ENCODE measurements at places on chromosomes 16 and 17.
A peak's percentile ranks its signal among the peaks of the same experiment; 100 is the strongest.

DNA sequence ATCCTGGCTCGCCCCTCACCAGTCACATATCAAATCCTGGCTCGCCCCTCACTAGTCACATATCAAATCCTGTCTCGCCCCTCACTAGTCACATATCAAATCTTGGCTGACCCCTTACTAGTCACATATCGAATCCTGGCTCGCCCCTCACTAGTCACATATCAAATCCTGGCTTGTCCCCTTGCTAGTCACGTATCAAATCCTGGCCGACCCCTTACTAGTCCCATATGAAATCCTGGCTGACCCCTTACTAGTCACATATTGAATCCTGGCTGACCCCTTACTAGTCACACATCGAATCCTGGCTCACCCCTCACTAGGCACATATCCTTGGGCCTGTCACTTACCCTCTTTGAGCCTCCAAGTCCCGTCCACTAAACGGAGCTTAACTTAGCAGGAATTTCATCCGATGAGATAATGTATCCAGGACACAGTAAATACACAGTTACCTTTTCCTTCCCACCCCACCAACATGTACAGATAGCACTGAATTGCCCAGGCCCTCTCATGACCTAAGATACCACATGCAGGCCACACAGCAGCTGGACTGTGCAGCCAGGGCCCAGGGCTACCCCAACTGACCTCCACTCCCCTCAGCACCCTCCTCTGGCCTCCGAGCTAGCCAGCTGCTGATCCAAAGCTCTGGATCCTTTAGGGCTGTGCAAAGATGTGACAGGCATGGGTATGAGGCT, 157.8 kb upstream of the RPH3AL start:
- DNase-seq = no peak

DNA sequence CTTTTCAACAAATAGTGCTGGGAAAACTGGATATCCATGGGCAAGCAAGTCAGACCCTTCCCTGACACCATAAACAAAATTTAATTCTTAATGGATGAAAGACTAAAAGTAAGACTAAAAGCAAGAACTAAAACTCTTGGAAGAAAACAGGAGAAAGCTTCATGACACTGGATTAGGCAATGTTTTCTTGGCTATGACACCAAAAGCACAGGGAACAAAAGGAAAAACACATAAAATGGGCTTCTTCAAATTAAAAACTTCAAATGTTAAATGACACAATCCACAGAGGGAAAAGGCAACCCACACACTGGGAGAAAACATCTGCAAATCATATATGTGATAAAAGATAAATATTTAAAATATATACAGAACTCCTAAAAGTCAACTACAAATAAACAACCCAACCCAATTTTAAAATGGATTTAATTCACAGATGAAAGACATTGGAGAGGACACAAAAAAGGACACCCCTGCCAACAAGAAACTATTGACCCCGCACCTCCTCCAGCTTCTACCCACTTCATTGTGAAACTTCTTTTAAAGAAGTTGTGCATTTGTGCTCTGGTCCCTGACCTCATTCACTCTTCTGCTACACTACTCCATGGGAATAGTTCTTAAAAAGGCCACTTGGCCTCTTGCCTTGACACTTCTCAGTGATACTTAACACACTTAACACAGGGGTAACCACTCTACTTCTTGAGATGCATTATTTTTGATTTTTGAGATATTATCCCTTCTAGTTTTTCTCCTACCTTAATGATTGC, 80.3 kb downstream of the TRIM37 start:
- no peak for DNase-seq

DNA sequence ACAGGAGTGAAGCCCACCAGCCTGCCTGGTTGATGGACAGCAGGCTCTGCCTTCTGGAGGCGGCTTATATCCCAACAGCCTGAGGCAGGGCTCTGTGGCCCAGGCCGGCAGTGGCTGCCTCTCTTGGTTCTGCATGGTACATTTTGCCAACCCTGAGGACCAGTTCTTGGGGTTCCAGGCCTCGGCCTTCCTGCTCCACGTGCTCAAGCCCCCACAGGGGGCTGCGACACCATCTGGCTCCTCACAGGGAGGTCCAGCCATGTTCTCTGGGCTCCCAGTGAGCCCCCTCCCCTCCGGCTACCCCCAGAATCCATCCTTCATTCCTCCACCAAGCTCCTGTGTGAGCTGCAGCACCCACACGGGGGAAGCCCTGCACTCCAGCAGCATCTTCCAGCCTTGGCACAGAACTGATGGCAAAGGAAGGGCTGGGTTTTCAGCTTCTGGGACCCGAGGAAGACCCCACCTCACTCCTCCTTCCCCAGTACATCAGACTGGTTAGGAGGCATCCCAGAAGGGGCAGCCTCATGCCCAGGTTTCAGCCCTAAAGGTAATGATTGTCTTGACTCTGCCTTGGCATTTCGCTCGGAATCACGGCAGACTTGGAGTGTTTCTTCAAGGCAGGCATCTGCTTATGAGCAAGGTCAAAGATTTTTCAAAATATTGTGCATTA, 231.2 kb downstream of the CPPED1 start:
- no peak for DNase-seq

DNA sequence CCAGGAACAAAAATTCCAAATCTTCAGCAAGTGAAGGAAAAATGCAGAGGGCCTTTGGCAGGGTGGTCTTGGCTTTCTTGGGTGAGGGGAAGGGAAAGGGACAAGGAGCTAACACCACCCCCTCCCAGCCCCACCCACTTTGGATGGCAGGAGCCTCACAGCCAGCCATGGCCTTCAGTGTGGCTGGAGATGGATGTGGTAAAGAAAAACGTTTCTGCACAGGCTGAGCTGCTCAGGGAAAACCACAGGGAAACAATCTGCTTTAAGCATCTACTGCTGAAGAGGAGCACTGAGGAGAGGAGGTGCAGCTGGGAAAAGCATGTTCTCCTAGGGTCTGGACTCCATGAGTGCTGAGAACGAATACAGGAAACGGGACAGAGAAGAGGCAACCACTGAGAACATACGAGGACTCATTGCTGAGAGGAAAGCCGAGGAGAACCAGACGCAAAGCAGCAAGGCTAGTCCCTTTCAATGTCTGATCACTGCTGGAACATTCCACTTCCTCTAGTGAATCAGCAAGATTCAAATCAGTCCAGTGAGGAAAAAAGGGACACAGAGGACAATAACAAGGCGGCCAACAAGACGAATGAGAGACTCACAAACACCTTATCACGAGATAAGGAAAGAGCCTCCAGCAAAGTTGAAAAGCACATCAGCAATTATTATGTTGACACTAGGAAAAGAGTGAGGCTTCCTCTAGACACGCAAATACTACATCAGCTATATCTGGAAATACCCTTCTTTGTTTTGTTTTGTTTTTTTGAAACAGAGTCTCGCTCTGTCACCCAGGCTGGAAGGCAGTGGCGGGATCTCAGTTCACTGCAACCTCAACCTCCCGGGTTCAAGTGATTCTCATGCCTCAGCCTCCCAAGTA, 41.7 kb downstream of the ZZEF1 start:
- no peak for DNase-seq

DNA sequence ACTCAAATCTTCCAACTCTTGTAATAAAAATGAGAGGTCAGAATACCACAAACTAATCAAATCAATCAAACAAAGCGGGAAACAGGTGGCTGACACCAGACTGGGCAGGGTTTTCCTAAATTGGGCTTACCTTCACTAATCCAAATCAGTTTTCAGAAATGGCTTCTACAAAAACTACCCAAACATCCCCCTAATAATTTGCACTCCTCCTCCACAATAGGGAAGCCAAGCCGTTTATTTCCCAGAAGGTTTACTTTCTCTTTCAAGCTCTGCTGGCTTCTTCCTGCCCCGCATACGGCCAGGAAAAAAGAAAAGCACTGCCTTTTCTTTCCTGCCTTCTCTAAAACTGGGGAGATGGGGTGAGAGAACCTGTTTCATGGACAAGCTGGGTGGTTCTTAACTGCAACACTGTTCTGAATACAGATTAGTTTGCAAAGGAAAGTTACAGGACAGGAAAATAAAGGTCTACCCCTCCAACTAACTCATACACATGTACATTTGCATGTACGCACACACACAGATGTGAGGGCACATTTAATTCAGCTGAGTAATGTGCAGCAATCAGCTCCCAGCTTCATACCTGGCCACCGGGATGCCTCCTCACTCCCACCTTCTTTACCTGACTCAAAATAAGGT, 9.2 kb downstream of the STAT3 start:
- no peak for DNase-seq

GRCh38 chr17:1515640-1516387, 598 bp downstream of the INPP5K start:
- peak; percentile 90 for DNase-seq

DNA sequence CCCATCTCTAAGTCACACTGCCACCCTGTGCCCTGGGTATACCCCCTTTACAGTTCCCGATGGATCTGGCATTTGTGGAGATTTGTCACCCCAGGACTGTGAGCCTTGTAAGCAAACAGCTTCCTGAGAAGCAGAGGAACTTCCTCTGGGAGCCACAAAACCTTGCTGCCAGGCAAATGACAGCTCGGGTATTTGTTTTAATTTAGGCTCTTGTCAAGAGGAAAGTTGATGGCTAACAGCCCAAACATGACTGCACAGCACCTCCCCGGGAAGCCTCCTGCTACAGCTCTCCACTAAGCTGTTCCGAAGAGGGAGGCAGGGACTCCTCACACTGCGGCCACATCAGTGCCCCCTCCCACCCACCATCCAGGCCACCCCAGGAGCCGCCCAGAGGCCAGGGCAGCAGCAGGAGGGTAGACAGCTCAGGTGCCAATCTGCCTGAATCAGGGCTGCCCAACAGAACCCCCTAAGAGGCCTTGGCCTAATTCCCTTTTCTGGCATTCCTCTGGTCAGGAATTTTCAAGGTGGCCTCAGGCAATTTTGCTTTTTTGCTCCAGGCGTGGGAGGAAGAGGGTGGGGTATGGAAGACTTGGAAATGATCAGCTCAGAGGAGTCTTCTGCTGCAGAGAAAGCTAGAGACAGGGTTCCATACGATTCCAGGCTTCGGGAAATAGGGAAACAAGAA, 2.6 kb downstream of the ABR start:
- no peak for DNase-seq

DNA sequence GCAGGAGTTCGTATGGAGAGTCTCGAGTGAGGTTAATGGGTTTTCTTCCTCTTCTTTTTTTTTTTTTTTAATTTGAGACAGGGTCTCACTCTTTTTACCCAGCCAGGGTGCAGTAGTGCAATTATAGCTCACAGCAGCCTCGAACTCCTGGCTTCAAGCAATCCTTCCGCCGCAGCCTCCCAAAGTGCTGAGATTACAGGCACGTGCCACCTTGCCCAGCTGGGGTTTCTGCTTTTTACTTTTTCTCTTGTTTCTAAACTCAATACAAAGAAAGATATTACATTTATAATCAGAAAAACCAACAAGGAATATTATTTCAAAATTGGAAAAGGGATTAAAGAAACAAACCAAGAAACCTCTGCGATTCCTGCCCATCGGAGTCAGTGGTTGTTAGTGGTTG, 175.9 kb downstream of the SEC14L1 start:
- no peak for DNase-seq

- DNase-seq = no peak
These were observed 1.5 kb upstream of the ALDH3A2 start for GRCh38 chr17:19646788-19647696.

DNA sequence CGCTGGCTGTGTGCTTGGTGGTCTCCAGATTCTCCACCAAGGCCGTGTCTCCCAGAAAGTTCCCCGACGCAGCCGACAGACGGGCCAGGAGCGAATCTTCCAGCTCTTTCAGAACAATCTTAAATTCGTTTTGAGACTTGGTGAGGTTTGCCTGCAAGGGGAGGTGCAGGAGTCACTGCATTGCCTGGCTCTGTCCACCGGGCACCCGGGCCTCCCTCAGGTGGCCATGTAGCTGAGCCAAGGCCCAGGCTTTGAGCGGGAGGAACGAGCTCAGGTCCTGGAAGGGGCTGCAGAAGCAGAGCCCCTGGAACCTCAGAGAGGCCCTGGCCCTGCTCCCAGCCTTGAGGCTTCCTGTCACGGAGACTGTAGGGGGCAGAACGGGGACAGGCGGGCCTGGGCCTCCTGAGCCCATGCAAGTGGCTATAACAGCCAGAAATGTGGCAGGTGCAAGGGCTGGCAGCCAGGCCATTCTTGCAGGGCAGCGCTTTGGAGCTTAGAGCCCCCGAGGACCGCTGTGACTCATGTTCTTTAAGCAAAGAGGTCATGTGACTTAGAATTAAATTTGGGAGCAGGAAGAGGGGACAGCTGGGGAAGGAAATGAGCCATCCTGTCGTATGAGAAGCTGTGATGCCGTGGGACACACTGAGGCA, 72.4 kb downstream of the PGS1 start:
- DNase-seq = no peak

DNA sequence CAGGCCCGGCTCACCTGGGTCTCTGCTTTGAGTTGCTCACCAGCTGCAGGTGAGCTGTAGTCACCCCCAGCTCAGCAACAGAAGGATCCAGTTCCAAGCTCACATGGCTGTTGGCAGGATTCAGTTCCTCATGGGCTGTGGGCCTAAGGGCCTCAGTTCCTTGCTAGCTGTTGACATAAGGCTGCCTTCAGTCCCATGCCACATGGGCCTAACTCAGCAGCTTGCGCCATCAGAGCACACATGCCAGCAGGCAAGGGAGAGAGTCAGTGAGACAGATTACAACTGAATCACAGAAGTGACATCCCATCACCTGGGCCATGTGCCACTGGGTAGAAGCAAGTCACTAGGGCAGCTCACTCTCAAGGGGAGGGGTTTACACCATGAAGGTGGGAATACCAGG, 24.7 kb downstream of the PSMD7 start:
- no peak for DNase-seq

GRCh38 chr16:30741461-30741914, 6.7 kb upstream of the PHKG2 start:
- peak; percentile 83 for DNase-seq

- no peak for DNase-seq
These were observed 38.6 kb upstream of the FA2H start for GRCh38 chr16:74813109-74813641.

DNA sequence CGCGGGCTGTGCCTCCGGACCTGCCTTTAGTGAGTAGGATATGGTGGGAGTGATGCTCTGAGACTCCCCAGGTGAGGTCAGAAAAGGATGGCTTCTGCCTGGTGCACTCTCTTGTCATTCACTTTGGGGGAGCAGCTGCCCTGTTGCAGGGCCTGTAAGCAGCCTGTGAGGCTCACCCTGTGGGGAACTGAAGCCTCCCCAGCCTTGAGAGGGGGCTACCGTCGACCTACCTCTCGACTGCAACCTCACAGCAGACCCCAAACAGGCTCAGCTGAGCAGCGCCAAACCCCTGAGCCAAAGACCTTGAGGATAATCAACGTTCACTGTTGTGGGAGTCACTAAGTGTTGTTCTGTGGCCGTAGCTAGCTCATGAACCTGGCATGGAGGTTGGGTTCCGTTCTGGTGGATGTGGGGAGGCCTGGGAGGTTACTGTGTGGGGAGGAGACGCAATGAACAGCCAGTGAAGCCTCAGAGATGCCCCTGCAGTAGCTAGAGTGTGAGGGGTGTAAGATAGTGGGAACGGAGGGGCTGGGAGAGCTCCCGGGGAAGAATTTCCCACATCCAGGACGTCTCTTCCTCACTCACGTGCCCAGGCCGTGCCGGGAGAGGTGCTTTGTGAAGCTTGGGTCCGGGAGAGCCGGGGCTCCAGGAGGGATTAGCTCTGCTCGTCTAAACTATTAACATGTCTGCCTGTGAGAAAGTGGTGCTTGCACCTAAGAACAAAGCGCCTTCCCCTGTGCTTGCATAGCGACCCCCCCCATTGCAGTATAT, 38.8 kb downstream of the METRNL start:
- DNase-seq = no peak
